MM.1S (cell line): ENCODE measurements at places on chromosomes 11 and 22.

- H3K4me3 ChIP-seq: no peak overlapping the region
- no peak overlapping the region for H3K27ac ChIP-seq
- no peak for DNase-seq
- peaks cover 38% of the 10 kb centered on the region for H3K27me3 ChIP-seq
Measured at GRCh38 chr22:30211124-30211820, 35.3 kb downstream of the LIF start.

DNA sequence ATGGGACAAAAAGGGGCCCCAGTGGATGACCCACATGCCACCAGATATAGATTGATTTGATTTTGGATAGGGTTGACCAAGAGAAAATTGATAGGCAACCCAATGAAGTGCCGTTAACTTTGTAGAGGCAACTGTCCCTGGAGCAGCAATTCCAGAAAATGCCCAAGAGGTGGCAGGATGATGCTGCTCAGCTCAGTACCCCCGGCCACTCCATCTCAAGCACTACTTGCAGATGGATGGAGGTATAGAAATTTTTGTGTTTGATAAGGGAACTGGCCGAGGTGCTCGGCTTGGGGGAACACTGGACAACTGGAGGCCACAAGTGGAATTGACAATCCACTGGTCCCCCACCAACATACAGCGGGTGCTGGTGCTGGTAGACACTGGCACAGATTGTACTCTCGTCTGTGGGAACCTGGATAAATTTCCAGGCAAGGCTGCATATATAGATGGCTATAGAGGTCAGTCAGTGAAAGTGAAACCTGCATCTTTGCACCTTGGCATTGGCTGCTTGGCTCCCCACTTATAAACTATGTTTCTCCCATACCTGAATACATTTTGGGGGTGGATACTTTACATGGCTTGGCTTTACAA is 86.3 kb downstream of the CCDC83 start:
- no peak overlapping the region for H3K4me3 ChIP-seq
- no peaks in the 10 kb centered on the region for H3K27me3 ChIP-seq
- H3K27ac ChIP-seq: no peak overlapping the region
- no peaks in the 10 kb centered on the region for H3K36me3 ChIP-seq
- H3K4me1 ChIP-seq: 0 out of 2 replicates have a peak, but pooled peaks cover 5% of the 10 kb centered on the region

DNA sequence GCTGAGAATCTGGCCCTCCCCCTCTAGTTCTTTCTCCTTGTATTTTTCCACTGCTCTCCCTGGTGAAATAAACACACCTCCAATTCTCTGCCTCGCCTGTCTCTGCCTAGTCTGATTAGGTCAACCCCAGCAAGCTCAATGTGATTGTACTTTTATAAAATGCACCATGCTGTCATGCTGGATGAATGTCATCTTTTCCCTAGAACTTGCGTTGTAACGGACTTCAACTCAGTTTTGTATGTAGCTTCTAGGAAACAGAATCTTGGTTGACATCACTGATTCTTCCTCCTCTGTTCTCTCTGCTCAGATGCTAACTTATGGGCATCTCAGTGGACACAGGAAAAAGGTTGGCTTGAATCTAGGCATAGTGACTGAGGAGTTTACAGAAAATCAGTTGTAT is 261.9 kb upstream of the ISX start:
- DNase-seq: no peak
- no peaks in the 10 kb centered on the region for H3K27me3 ChIP-seq
- no peaks in the 10 kb centered on the region for H3K4me1 ChIP-seq
- H3K36me3 ChIP-seq: no peaks in the 10 kb centered on the region
- H3K4me3 ChIP-seq: no peak overlapping the region
- no peak overlapping the region for H3K27ac ChIP-seq

DNA sequence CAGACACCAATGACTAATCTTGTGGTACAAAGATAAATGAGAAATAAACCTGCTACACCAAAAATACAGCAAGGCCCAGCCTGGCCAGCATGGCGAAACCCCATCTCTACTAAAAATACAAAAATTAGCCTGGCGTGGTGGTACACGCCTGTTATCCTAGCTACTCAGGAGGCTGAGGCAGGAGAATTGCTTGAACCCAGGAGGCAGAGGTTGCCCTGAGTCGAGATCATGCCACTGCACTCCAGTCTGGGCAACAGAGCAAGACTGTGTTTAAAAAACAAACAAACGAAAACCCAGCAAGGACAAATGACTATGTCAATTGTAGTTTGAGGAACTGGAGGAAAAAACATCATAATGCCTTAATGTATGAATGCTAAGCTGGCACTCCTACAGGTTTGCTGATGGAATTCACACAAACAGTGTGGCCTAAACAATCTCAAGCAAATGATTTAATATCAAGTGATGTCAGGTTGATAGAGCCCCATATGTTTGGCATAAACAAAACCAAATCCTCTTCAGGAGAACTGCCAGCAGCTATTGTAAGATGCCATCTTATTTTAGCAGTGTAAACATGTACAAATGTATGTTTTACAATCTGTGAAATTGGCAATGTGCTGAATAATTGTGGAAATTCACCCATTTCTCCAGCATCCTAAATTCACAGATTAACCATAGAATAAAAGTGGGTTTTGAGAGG is 20.0 kb downstream of the MMP7 start:
- no peaks in the 10 kb centered on the region for H3K36me3 ChIP-seq
- no peak for DNase-seq
- no peak overlapping the region for H3K27ac ChIP-seq
- no peak overlapping the region for H3K4me3 ChIP-seq

DNA sequence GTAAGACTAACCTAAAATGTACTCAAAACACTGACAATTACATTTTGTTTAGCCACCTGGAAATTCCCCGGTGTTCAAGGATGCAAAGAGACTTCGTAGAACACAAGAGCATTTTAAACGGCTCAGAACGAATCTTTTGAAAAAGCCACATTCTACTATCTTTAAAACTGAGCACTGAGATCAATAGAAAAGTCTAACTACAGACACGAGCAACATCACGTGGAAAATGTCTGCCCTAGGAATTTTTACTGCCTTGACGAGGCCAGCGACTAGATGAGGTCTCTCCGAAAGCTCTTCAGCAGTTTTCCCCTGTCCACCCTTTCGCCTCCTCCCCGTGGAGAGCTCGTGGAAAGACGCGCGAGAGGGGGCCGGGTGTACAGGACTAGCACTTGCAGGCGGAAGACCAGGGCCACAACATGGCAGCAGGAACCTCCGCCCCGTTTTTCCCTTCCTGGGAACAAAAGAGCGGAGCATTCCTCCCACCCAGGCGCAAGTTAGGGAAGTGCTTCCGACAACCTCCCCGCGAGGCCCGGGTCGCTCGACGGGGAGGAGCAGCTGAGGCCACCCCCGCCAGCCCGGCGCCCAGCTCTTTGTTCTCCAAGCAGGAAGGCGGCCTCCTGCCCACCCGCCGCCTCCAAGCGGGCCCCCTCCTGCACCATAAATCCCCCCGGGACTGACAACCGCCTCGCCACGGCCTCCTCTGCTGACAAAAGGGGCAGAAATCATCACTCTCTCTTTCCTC is 1.1 kb downstream of the EIF4G2 start:
- peaks cover 19% of the 10 kb centered on the region for H3K4me1 ChIP-seq
- peak overlapping the region; percentile 96 for H3K4me3 ChIP-seq
- peaks cover 36% of the 10 kb centered on the region for H3K36me3 ChIP-seq
- peak overlapping the region; percentile 93 for H3K27ac ChIP-seq

GRCh38 chr11:11407763-11408084 is 54.7 kb upstream of the CSNK2A3 start:
- H3K27ac ChIP-seq: no peak overlapping the region
- H3K4me3 ChIP-seq: no peak overlapping the region
- H3K4me1 ChIP-seq: no peaks in the 10 kb centered on the region

- H3K27me3 ChIP-seq: no peaks in the 10 kb centered on the region
- H3K27ac ChIP-seq: no peak overlapping the region
- H3K4me1 ChIP-seq: peaks cover 7% of the 10 kb centered on the region; the same call in 1 of the 2 replicates
- H3K4me3 ChIP-seq: peak overlapping the region; percentile 97
- H3K36me3 ChIP-seq: peaks cover 5% of the 10 kb centered on the region
Measured at GRCh38 chr22:49826603-49827270, 936 bp downstream of the BRD1 start.

DNA sequence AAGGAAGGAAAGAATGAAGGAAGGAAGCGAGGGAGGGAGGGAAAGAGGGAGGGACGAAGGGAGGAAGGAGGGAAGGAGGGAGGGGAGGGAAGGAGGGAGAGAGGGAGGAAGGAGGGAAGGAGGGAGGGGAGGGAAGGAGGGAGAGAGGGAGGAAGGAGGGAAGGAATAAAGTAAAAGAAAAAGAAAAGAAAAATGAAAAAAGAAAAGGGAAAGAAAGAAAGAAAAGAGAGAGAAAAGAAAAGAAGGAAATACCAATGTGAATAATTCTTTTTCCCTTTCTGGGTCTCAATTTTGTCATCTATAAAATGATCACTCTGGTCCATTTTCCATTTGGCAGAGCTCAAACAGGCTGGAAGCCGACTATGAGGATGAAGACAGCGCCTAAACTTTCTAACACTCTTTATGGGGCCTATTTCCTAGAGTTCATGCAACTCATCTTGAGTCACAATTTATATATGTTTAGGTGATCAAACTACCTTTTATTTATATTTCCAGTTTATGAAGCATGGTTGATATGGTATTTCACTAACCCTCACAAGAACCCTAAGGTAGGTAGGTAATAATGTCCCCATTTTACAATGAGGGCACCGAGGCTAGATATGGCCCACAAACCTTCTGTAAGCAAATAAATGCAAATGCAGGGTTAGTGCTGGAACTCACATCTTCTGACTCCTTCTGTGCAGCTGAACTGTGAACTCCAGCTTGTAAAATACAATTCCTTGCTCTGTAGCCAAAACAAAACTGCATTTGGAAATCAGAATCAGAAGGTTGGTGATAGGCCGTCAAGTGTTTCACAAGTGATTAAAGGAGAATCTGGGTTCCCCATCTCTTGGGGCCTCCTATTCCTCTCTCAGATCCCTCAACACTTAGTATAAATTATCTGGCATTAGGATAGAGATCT is 434.3 kb downstream of the ETS1 start:
- H3K4me1 ChIP-seq: no peaks in the 10 kb centered on the region
- H3K36me3 ChIP-seq: no peaks in the 10 kb centered on the region
- no peak overlapping the region for H3K4me3 ChIP-seq
- no peaks in the 10 kb centered on the region for H3K27me3 ChIP-seq

- H3K27ac ChIP-seq: no peak overlapping the region
- no peak for DNase-seq
- no peak overlapping the region for H3K4me3 ChIP-seq
- no peaks in the 10 kb centered on the region for H3K4me1 ChIP-seq
Measured at GRCh38 chr11:36253238-36253637, 36.0 kb downstream of the COMMD9 start.

- H3K27me3 ChIP-seq: no peaks in the 10 kb centered on the region
Measured at GRCh38 chr22:28810821-28811491, 10.6 kb upstream of the XBP1 start.

GRCh38 chr11:121733858-121734257 is 281.1 kb upstream of the SORL1-AS1 start:
- no peaks in the 10 kb centered on the region for H3K27me3 ChIP-seq
- H3K4me3 ChIP-seq: no peak overlapping the region
- no peaks in the 10 kb centered on the region for H3K4me1 ChIP-seq
- no peaks in the 10 kb centered on the region for H3K36me3 ChIP-seq

GRCh38 chr11:91921974-91922373 is 302.6 kb upstream of the FAT3 start:
- no peaks in the 10 kb centered on the region for H3K27me3 ChIP-seq
- H3K4me3 ChIP-seq: no peak overlapping the region
- H3K27ac ChIP-seq: no peak overlapping the region
- no peaks in the 10 kb centered on the region for H3K4me1 ChIP-seq
- no peak for DNase-seq

- H3K27ac ChIP-seq: no peak overlapping the region
- 0 out of 2 replicates have a peak, but pooled peaks cover 6% of the 10 kb centered on the region for H3K4me1 ChIP-seq
Measured at GRCh38 chr11:45336136-45336535, 50.0 kb upstream of the SYT13 start.

GRCh38 chr11:129352676-129353075 is 23.0 kb upstream of the BARX2 start:
- peaks cover 41% of the 10 kb centered on the region for H3K4me1 ChIP-seq
- H3K27ac ChIP-seq: peak overlapping the region; percentile 74
- H3K27me3 ChIP-seq: no peaks in the 10 kb centered on the region
- no peaks in the 10 kb centered on the region for H3K36me3 ChIP-seq
- H3K4me3 ChIP-seq: no peak overlapping the region

- H3K27ac ChIP-seq: no peak overlapping the region
- no peaks in the 10 kb centered on the region for H3K4me1 ChIP-seq
- H3K4me3 ChIP-seq: no peak overlapping the region
- H3K27me3 ChIP-seq: peaks cover 87% of the 10 kb centered on the region
- peak; percentile 27 for DNase-seq
Measured at GRCh38 chr11:61627850-61628661, 47.2 kb upstream of the SYT7 start.

GRCh38 chr11:1122664-1123002 is 35.1 kb upstream of the MUC5AC start:
- H3K27ac ChIP-seq: no peak overlapping the region
- no peaks in the 10 kb centered on the region for H3K4me1 ChIP-seq
- no peak overlapping the region for H3K4me3 ChIP-seq
- H3K27me3 ChIP-seq: peaks cover 75% of the 10 kb centered on the region

DNA sequence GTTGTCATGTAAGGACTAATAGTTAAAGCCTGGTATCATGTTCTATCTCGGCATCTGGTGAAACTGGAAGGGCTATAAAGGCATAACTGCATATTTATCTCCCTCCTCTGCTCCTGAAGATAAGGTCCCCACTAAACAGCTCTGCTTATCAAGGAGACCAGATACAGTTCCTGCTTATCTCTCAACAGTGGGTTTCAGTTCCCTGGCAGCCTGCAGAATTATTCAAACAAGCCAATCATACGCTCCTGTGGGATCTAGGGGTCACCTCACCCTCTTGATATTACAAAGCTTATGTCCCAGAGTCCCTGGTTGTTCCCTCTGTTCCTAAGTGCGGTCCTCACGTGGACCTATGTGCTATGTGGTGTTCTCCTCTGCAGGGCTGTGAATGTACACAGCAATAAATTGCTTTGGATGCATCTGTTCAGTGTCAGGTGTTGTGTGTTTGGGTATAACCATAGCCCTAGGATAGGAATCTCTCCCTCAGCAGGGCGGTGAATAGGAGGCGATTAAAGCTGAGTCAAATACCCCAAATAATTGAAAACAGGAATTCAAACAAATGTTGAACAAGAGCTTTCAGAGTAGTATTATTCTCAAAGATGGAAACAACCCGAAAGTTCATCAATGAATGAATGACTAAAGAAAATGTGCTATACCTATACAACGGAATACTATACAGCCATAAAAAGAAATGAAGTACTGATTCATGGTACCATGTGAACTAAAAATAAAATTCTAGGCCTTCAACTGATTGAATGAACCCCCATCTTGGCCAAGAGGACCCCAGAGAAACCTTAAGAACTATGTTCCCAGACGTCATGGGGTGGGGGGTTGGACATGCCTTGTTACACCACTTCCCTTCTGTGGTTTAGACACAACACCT is 3.1 kb upstream of the OOSP4A start:
- no peaks in the 10 kb centered on the region for H3K4me1 ChIP-seq
- DNase-seq: no peak
- H3K27ac ChIP-seq: no peak overlapping the region
- no peaks in the 10 kb centered on the region for H3K36me3 ChIP-seq
- H3K4me3 ChIP-seq: no peak overlapping the region
- no peaks in the 10 kb centered on the region for H3K27me3 ChIP-seq

- no peaks in the 10 kb centered on the region for H3K4me1 ChIP-seq
- no peak for DNase-seq
- no peak overlapping the region for H3K27ac ChIP-seq
- H3K4me3 ChIP-seq: no peak overlapping the region
- no peaks in the 10 kb centered on the region for H3K36me3 ChIP-seq
Measured at GRCh38 chr11:75151346-75152047, 590 bp downstream of the SLCO2B1 start.
